ENCODE measurements at places on chromosomes 3 and 15.

DNA sequence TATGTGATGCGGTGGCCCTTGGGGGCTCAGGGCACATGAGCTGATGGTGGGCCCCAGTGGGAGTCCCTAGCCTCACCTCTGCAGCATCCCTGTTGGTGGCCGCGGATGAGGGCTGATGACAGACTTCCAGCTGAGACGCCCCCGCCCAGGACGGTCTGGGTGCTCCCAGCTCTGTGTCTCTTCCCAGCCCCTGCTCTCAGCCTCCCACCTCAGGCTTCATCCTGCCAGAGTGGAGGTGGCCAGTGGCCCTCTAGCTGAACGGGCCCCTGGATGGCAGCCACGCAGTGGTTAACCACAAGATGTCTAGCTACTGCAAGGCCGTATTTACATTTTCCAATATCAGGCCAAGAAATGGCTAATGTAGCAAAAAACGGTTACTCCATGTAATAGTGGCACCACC is 205.3 kb upstream of the LINGO1 start:
- no peak for DNase-seq

GRCh38 chr15:32861761-32862160 is 144.0 kb downstream of the GREM1 start:
- DNase-seq, result no peak

DNA sequence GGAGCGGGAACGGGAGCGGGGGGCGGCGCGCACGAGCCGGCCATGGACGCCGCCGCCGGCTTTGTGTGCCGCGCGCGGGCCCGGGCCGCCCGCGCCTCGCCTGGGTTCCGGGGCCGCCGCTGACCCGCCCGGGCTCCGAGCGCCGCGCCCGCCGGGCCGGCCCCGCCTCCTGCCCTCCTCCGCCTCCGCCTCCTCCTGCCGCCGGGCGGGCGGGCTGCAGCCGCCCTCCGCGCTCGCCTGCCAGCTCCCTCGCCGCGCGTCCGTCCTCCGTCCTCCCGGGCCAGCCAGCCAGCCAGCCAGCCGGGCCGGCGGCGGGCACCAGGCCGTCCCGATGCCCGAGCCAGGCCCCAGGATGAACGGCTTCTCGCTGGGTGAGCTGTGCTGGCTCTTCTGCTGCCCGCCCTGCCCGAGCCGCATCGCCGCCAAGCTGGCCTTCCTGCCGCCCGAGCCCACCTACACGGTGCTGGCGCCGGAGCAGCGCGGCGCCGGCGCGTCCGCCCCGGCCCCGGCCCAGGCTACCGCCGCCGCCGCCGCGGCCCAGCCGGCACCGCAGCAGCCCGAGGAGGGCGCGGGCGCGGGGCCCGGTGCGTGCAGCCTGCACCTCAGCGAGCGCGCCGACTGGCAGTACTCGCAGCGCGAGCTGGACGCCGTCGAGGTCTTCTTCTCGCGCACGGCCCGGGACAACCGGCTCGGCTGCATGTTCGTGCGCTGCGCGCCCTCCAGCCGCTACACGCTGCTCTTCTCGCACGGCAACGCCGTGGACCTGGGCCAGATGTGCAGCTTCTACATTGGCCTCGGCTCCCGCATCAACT is at the start of gene ABHD17C:
ABHD17C (plus strand) TSS at position 212 of the 812 bp plus-strand sequence; CDS start at position 332, 120 bp downstream.
- DNase-seq, result no peak

- DNase-seq, result no peak
Measured at GRCh38 chr15:64599226-64599625, 138.8 kb downstream of the ZNF609 start.

DNA sequence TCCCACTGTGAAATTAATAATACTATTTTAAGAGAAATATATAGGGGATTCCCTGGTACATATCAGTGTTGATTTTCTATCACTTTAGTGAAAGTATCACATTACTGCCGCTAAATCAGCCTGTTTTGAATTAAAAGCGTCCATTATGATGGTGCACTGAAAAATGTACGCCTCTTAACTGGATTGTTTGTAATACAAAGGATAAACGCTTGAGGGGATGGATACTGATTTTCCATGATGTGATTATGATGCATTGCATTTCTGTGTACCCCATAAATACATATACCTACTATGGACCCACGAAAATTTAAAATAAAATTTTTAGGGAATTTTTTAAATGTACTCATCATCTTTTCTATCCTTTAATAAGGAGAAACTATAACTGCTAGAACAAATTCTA is 478.6 kb downstream of the MAGI1 start:
- DNase-seq, result no peak

DNA sequence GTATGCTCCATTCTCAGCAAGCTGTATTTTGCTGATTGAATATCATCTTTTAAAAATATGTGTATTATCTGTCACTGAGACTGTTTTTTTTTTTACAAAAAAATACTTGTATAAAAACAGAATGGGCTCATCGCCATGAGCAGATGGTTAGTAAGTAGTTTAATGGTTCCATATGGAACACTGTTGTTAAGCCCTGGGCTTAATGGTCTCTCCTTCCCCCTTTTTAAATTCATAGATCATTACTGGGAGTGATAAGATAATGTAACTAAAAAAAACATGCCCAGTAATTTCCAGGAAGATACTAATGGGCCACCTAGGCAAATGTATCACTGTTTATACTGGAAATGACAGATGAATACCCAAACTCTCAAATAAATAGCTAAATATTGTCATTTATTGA is 95.3 kb upstream of the TPRG1 start:
- no peak for DNase-seq

- DNase-seq, result no peak
Measured at GRCh38 chr3:11539218-11539617, 104.5 kb downstream of the VGLL4 start.

GRCh38 chr3:87710511-87710910 is 348.3 kb downstream of the CGGBP1 start:
- DNase-seq, result no peak

DNA sequence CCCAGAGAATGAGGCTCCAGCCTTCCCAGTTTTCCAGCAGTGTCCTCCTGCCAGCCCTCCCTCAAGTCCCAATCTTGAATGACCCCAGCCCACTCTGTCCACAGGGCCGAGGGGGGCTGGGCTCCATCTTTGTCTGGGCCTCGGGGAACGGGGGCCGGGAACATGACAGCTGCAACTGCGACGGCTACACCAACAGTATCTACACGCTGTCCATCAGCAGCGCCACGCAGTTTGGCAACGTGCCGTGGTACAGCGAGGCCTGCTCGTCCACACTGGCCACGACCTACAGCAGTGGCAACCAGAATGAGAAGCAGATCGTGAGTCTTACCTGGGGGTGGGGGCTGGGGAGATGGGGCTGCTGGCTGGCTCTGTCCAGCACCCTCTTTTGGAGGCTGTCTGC is 5.6 kb upstream of the FES start:
- DNase-seq, result no peak

GRCh38 chr3:101391413-101391950 is 71.1 kb upstream of the IMPG2 start:
- DNase-seq, result no peak

- no peak for DNase-seq
Measured at GRCh38 chr3:117195034-117195433, 485.5 kb downstream of the TUSC7 start.

DNA sequence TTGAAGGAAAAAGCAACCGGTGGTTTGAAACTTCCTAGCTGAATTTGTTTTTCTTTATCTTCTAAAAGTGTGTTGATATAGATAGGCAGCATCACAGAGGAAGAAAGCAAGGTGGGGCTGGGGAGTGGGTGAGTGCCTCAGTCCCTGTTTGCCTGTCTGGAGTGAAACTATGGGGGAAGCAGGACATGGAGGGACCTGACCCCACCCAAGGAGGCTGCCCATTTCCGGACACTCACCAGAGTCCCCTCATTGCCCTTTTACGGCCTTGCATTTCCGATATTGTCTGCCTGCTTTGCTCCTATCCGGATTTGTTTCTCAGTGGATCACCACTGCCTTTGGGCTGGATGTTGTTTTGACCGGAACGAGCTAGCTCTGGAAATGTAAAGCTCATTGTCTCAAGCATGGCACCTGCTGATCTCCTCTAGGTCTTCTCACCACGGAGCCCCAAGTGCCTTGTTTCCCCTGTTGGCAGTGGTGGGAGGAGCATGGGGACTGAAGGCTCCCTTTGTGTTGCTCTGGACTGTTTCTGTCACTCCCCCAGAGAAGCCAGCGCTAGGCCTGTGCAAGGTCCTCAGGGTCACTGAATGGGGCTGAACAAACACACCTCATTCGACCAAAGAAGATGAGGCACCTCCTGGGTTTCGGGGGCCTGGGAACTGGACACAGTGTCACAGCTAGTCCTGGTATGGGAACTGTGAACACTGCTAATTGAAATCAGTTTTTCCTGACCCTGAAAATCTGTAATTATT is 7.0 kb downstream of the CLDN11 start:
- DNase-seq, result no peak

GRCh38 chr3:184290331-184290730 is 8.7 kb upstream of the PSMD2 start:
- DNase-seq, result no peak

- DNase-seq, result no peak
Measured at GRCh38 chr3:185406121-185406620, 43.2 kb downstream of the MAP3K13 start.

- DNase-seq, result no peak
Measured at GRCh38 chr15:69730281-69731080, 277.9 kb downstream of the RPLP1 start.

DNA sequence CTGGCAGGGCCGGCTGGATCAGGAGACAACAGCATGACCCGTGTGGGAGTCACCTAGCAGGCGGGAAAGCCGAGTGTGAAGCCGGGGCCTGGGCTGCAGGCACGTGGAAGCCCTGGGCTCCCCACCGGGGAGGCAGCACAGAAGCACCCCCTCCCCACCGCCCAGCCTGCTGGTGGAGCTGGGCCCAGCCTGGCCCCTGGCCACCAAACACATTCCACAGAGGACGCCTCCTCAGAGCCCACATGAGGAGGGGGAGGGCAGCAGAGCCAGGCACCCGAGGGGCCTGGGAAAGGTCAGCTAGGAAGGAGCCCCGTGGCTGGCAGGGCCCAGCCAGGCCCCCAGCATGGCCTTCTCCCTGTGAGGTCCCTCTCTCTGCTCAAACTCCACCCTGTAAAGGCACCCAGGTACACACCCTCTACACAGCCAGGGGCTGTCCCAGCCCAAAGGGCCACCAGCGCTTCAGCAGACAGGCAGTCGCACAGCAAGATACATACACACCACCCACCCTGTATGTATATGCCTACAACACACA is 4.5 kb downstream of the PLXNB1 start:
- no peak for DNase-seq

DNA sequence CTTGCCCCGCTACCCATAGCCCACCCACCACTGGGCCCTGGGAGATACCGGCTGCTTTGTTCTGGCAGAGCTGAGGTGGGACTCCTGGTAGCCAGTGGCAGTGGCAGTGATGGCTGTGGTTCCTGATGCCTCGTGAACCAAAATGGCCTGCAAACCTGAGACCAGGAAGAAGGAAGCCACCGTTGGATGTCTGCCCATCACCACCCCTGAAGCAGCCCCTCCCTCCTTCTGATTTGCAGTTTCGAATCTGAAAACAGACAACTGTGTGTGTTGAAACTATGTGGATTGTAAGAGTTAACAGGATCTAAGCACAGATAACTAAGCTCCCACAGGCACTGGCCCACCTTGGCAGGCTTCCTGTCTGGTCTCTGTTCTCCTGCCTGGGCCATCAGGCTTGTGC is 66.6 kb downstream of the NUP210 start:
- DNase-seq, result no peak

DNA sequence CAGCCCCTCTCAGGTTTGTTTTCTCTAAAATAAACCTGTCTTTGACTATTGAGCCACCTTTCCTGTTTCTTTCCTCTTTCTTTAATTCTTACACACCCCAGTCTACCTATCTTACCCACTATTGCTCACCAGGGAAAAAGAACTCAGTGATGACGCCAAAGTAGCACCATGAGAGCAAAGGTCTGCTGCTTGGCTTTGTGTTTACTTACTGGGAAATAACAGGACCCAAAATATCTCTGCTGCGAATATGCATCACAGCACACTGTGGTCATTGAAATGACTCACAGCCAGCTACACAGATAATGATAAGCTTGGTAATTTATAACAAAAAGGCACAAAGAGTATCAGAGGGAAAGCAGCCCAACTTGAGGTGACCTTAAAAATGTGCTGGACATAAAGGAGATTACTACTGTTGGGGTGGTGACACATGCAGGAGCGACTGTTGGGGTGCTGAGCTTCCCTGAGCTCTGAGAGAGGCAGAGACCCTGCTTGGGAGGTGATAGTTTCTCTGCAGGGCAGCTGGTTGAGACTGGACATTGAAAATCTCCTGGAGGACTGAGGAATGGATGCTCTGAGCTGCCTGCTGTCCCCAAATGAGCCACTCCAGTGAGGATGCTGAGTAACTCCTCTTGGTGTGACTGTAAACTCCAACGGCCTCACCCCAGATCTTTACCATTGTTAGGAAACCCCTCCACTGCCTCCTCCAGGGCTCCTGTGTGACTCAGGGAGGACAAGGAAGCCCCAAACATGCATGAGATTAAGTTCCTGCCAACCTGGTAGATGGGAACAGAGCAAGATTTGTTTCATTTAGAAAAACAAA is 14.5 kb downstream of the EFCAB12 start:
- DNase-seq, result no peak

- no peak for DNase-seq
Measured at GRCh38 chr3:185402561-185402960, 39.6 kb downstream of the MAP3K13 start.

DNA sequence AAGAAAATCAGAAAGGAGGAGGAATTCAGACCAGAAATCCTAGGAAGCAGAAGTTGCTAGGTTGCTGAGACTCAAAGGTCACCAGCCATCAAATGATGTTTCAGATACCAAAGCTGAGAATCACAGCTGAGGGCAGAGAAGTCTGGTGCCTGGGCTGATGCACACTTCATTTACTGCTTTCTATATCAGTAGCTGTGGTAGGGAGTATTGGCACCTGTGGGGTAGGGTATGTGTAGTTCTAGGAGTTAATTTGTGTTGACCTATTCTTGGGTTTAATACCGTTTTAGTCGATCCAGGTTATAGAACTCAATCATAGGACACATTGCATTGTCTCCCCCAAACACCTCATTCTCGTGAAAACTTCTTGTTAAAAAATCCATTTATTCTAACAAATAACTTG is 529.6 kb downstream of the AGBL1 start:
- no peak for DNase-seq

DNA sequence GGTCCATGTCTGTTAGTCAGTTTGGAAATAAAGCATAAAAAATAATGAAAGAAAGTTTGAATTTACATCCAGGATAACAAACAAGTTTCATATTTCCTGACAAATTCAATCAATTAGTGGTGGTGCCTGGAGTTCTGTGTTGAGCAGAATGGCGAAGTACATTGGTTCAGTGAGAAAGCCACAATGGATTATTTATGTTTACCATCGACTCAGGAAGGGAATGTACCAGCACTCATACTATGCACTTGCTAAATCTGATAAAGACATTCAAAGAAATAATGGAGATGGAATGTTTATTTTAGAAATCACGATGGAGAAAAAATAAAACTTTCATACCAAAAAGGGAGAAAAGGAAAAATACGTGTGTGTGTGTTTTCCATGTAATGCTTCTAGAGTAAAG is 45.3 kb upstream of the MME start:
- no peak for DNase-seq

DNA sequence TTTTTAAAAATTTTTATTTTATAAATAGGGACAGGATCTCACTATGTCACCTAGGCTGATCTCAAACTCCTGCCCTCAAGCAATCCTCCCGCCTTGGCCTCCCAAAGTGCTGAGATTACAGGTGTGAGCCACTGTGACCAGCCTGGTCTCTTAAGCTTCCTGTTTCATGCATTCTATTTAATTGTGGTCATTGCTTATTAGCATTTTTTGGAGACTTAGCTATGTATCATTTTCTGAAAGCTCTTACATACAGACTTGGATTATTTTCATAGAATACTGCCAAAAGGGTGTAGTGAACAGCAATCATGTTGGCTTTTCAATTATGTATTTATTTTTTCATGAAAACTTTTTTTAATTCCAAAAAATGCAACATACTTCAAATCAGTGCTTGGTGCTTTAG is 51.5 kb upstream of the DCUN1D1 start:
- DNase-seq, result no peak
